ENCODE measurements at places on chromosomes 11 and 22. TPM values are rescaled to one million over a fixed set of nuclear protein-coding genes. Genes with fewer than 3 reads are reported as not detected.
A peak's percentile ranks its signal among the peaks of the same experiment; 100 is the strongest.

DNA sequence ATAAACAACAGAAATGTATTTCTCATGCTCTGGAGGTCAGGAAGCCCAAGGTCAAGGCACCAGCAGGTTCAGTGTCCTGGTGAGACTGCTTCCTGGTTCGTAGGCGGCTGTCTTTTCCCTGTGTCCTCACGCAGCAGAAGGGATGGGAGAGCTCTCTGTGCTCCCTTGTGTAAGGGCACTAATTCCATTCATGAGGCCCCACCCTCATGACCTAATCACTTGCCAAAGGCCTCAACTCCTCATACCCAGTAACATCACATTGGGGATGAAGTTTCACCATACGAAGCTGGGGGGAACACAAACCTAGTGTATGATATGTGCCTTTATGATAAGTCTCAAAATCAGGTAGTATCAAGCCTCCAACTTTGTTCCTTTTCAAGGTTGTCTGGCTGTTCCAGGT is 38.6 kb upstream of the PANX2 start:
- peak; percentile 45 for DNase-seq
- no peaks in the 10 kb centered on the region for H3K27me3 ChIP-seq
- H3K4me3 ChIP-seq: no peak overlapping the region
- H3K27ac ChIP-seq: no peak overlapping the region

NRXN2 gene
- 35.9 TPM for total RNA-seq

DGKZ gene
- total RNA-seq: 36.1 TPM

GUCY1A2 gene
- 37.9 TPM for total RNA-seq

GRCh38 chr22:50505776-50506610 is 1.5 kb downstream of the LMF2 start:
- H3K27ac ChIP-seq: no peak overlapping the region
- H3K36me3 ChIP-seq: peaks cover 1% of the 10 kb centered on the region
- DNase-seq: peak; percentile 73
- no peaks in the 10 kb centered on the region for H3K4me1 ChIP-seq
- no peaks in the 10 kb centered on the region for H3K27me3 ChIP-seq
- no peak overlapping the region for H3K4me3 ChIP-seq

DNA sequence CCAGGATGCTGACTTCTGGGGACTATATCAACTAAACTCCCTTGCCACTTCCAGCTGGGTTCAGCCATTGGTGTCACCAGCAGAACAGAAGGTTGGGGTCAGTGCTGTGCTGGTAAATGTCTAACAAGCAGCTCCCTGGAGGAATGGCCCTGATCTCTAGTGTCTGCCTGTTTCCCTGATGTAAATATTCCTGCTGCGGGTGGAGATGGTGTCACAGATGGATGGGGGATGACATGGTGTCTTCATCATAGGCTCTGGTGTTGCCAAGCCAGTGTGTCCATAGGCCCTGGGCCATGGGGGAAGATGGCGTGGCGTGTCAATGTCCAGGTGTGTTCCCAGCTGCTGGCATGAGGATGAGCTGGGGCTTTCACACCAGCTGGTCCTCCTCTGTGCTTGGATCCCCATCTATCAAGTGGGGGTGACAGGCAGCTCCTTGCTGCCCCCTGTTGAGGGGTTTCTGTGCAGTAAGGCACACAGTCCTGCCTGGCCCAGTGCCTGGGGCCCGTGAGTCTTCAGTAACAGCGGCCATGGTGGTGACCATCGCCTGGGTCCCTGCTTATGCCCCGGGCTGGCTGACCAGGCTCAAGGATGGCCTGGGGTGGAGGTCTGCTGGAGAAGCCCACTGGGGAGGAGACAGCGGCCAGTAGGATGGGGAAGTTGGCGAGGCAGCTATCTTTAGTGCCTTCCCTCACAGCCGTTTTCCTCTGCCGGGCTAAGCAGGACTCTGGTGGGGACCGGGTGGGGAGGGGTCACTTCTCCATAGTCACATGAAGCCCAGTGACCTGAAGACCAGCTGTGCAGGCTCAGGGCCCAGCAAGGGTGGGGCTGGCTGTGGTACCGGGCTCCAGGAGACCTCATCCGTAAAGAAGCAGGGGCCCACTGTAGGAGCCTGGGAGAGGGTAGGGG is 12.7 kb downstream of the RPL3 start:
- no peak overlapping the region for H3K27ac ChIP-seq
- H3K4me3 ChIP-seq: no peak overlapping the region
- H3K36me3 ChIP-seq: no peaks in the 10 kb centered on the region
- no peaks in the 10 kb centered on the region for H3K27me3 ChIP-seq
- DNase-seq: no peak

HTR3B gene
- total RNA-seq: not detected

DNA sequence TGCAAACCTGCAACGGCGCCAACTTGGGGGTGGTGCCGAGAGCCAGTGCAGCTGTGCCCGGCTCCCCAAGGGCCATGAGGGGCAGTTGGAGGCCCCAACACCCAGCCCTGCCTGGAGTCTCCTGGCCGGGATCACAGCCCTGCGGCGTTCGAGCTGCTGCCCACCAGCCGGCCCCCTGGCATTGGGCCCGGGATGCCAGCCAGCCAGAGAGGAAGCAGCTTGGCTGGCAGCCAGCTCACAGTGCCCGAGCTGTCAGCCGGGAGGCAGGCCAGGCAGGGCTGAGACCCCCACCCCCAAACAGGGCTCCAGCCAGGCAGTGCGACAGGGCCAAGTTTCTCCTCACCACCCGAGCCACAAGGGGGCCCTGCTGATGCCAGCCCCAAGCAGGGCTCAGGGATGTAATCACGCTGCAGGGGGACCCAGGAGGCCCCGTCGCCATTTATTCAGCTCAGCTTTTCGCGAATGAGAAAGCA is 26.0 kb upstream of the TCF20 start:
- H3K27ac ChIP-seq: no peak overlapping the region
- DNase-seq: no peak
- no peaks in the 10 kb centered on the region for H3K4me1 ChIP-seq
- H3K4me3 ChIP-seq: no peak overlapping the region
- no peaks in the 10 kb centered on the region for H3K27me3 ChIP-seq
- H3K36me3 ChIP-seq: no peaks in the 10 kb centered on the region

OR8G5 gene
- not detected for total RNA-seq

GRCh38 chr11:77142091-77142975 is 14.3 kb downstream of the MYO7A start:
- no peak for DNase-seq
- no peak overlapping the region for H3K4me3 ChIP-seq
- no peak overlapping the region for H3K27ac ChIP-seq
- H3K27me3 ChIP-seq: no peaks in the 10 kb centered on the region

GRCh38 chr22:19040888-19041703 is 81.1 kb downstream of the DGCR2 start:
- H3K27me3 ChIP-seq: no peaks in the 10 kb centered on the region
- H3K4me3 ChIP-seq: no peak overlapping the region
- DNase-seq: peak; percentile 42

DNA sequence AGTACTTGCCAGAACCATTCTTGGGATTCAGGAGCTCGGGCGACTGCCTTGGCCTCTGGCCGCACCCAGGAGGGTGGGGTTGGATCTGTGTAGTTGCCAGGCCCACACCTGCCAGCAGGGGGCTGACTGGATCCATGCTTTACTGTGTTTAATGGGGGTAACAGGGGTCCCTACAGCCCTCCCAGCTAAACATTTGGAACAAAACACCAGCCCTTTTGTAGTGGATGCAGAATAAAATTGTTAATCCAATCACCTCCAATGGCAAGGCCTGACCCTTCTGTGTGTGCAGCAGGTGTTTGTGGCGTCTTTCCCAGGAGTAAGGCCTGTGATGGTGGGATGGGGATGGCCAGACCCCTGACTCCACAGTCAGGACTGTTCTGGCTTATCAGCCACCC is 22.5 kb downstream of the SUN2 start:
- no peaks in the 10 kb centered on the region for H3K27me3 ChIP-seq
- peaks cover 3% of the 10 kb centered on the region for H3K4me1 ChIP-seq
- DNase-seq: peak; percentile 58
- no peak overlapping the region for H3K4me3 ChIP-seq
- H3K27ac ChIP-seq: no peak overlapping the region

- H3K27me3 ChIP-seq: no peaks in the 10 kb centered on the region
- H3K4me1 ChIP-seq: peaks cover 3% of the 10 kb centered on the region
- no peak overlapping the region for H3K27ac ChIP-seq
- no peak overlapping the region for H3K4me3 ChIP-seq
- DNase-seq: no peak
- H3K36me3 ChIP-seq: no peaks in the 10 kb centered on the region
Observed at GRCh38 chr11:128207861-128208321, 379.5 kb downstream of the ETS1 start.

DNA sequence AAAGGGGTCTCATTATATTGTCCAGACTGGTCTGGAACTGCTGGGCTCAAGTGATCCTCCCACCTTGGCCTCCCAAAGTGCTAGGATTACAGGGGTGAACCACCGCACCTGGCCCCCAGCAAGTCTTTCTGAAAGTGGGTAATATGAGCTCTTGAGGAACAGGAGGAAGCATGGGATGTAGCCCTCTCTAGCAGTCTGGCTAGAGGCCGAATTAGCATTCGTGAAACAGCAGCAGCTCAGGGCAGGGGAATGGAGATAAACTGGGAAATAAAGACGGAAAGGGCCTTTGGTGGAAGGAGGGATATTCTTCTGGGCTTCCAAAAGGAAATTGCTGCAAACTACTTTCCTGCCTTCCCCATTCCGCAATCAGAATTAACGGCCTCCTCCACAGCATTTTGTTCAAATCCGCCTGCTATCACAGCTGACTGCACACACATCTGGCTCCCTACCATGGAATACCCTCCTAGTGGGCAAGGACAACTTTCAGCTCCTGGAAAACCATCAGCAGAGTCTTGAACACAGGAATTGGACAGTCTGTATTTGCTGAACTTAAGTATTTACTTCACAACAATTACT is 44.3 kb downstream of the MICAL3 start:
- H3K27me3 ChIP-seq: no peaks in the 10 kb centered on the region
- no peaks in the 10 kb centered on the region for H3K4me1 ChIP-seq
- H3K27ac ChIP-seq: no peak overlapping the region
- no peak overlapping the region for H3K4me3 ChIP-seq
- no peak for DNase-seq

SEC14L2 gene
- total RNA-seq: 14.7 TPM
